ENCODE measurements at places on chromosomes 5 and 9.

GRCh38 chr5:37662362-37662761 is 177.5 kb downstream of the GDNF start:
- DNase-seq = no peak

DNA sequence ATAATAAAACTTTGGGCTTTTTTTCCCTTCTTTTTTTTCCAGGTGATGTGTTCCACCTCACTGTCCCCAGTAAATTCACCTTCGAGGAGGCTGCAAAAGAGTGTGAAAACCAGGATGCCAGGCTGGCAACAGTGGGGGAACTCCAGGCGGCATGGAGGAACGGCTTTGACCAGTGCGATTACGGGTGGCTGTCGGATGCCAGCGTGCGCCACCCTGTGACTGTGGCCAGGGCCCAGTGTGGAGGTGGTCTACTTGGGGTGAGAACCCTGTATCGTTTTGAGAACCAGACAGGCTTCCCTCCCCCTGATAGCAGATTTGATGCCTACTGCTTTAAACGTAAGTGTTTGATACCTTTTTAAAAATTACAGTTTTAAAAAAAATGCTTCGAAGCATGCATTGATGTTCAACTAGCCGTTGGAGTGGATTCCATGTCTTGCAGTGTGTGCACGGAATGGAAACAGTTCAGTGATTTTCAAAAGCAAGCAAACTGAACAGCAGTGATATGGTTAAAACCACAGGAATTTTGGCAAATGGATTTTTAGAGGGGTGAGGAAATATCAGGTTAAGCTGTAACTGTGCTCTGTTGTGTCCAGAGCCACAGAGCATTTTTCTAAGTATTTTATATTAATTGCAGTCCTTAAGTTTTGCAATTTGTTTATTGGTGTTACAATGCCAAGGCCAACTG is 40.7 kb downstream of the VCAN start:
- no peak for DNase-seq

DNA sequence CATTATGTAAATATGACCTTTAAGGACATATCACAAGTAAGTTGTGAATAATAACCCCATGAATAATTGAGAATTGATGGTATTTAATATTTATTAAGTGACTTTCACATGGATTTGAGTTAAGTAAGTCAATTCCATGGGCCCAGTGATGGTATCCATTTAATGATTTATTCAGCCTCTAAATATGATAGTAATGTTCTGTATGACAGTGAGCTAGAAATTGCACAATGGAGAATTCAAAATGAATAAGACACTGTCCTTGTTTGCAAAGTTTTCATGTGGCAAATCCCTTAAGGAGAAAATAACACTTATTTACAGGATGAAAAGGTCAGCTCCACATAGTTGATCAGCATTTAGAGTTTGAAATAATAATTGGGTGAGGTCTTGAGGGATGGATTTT is 160.7 kb downstream of the PDE4D start:
- DNase-seq = no peak

- no peak for DNase-seq
These were observed 168.6 kb downstream of the MACROH2A1 start for GRCh38 chr5:135230251-135230925.

DNA sequence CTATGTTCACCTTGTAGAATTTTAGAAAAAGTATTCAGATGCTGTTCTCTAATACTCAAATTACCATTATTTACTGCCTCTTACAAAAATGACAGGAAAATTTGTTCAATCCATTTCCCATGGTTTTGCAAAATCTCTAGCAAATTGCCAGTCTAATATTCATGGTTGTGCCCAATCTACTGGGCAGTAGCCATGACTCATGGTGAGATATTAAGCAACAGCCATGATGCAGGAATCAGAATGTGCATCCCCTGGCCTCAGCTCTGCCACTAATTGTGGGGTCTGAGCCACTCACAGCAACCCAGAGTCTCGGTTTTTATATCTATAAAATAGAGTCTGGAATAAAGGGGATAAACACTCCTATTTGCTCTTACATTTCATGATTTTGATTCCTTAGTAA is 353.6 kb downstream of the DEPDC1B start:
- no peak for DNase-seq

GRCh38 chr5:56183506-56183905 is 49.6 kb downstream of the ANKRD55 start:
- no peak for DNase-seq

- no peak for DNase-seq
These were observed 12.0 kb upstream of the CTSL start for GRCh38 chr9:87713988-87714330.

- no peak for DNase-seq
These were observed 47.6 kb downstream of the PRRC2B start for GRCh38 chr9:131441441-131441840.

- DNase-seq = no peak
These were observed 43.7 kb upstream of the TRPC7 start for GRCh38 chr5:136409000-136409399.

GRCh38 chr5:78797936-78798672 is 149.5 kb upstream of the LHFPL2 start:
- no peak for DNase-seq

- DNase-seq = no peak
These were observed 563.7 kb downstream of the CDK5RAP2 start for GRCh38 chr9:120016231-120016630.

DNA sequence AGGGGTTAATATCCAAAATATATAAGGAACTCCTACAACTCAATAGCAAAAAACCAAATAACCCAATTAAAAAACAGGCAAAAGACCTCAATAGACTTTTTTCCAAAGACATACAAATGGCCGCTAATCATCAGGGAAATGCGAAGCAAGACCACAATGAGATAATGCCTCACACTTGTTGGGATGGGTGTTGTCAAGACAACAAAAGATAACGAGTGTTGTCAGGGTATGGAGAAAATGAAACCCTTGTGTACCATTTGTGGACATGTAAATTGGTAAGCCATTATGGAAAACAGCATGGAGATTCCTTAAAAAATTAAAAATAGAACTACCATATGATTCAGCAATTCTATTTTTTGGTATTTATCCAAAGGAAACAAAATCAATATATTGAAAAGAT is 620.2 kb downstream of the ACTL7B start:
- no peak for DNase-seq

- DNase-seq = no peak
These were observed 124.3 kb downstream of the TEX10 start for GRCh38 chr9:100228352-100228869.

GRCh38 chr5:102663749-102664530 is 91.2 kb upstream of the PAM start:
- DNase-seq = no peak
